ENCODE measurements at places on chromosomes 1 and 21. TPM values are rescaled to one million over a fixed set of nuclear protein-coding genes. Genes with fewer than 3 reads are reported as not detected.

Gene MEX3A
- 0.22 TPM for total RNA-seq

Gene TFF2
- total RNA-seq = not detected

Gene CLCNKB
- not detected for total RNA-seq

Gene CYP2J2
- total RNA-seq = 2.3 TPM

Gene TDRD5
- total RNA-seq = not detected

Gene GFI1
- 44.2 TPM for total RNA-seq

Gene GBP7
- 0.12 TPM for total RNA-seq

Gene RHD
- not detected for total RNA-seq

Gene HSD3B2
- total RNA-seq = not detected

GRCh38 chr1:188365874-188366273, 1537.1 kb downstream of the PLA2G4A start:
- H3K4me1 ChIP-seq = no peaks in the 10 kb centered on the region
- H3K36me3 ChIP-seq = no peaks in the 10 kb centered on the region
- H3K27ac ChIP-seq = no peak overlapping the region
- H3K4me3 ChIP-seq = no peak overlapping the region
- H3K27me3 ChIP-seq = no peaks in the 10 kb centered on the region

DNA sequence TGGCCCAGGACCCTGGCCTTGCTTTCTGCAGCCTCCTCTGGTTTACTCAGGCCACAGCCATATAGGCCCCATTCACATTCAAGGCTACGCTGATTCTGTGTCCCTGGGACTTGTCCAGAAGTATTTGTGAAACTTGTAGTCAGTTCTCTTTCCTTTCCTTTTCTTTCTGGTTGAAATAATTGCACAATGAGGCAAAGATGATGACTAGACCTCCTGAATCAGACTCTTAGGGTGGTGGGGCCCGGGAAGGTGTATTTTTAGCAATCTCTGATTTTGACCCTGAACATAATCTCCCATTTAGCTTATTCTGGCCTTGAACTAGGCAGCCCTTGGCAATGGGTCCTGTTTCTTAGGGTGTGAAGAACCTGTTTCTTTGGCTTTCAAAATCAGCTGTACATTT, 39.9 kb downstream of the STUM start:
- H3K27ac ChIP-seq = no peak overlapping the region
- DNase-seq = no peak
- no peaks in the 10 kb centered on the region for H3K4me1 ChIP-seq
- no peaks in the 10 kb centered on the region for H3K36me3 ChIP-seq
- H3K27me3 ChIP-seq = no peaks in the 10 kb centered on the region

- peaks cover 22% of the 10 kb centered on the region for H3K4me1 ChIP-seq
- no peak overlapping the region for H3K4me3 ChIP-seq
- H3K27me3 ChIP-seq = no peaks in the 10 kb centered on the region
- H3K36me3 ChIP-seq = peaks cover 10% of the 10 kb centered on the region
These were observed 33.9 kb downstream of the TUT4 start for GRCh38 chr1:52518962-52519361.

DNA sequence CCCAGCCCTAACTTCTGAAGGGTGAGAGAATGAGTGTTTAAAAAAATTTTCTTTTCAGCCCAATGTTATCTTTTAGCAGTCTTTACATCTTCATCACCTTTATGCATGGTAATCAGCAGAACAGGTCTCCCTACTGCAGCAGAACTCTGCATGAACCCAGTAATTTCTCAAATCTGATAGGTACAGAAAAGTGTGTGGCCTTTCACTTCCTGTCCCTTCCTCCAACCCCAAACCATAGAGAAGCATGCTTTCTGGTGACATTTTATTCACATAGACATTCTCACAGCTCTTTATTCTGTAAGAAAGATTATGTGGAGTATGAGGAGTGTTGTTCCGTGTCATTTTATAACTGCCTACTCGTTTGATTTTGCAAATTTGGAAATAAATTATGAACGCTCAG, 68.6 kb downstream of the RPAP2 start:
- H3K4me3 ChIP-seq = no peak overlapping the region
- no peak for DNase-seq
- H3K27ac ChIP-seq = no peak overlapping the region
- peaks cover 26% of the 10 kb centered on the region for H3K36me3 ChIP-seq

GRCh38 chr1:17218939-17219338, 14.0 kb downstream of the PADI1 start:
- no peaks in the 10 kb centered on the region for H3K36me3 ChIP-seq
- no peak for DNase-seq
- H3K27me3 ChIP-seq = peaks cover 3% of the 10 kb centered on the region
- H3K4me3 ChIP-seq = no peak overlapping the region

DNA sequence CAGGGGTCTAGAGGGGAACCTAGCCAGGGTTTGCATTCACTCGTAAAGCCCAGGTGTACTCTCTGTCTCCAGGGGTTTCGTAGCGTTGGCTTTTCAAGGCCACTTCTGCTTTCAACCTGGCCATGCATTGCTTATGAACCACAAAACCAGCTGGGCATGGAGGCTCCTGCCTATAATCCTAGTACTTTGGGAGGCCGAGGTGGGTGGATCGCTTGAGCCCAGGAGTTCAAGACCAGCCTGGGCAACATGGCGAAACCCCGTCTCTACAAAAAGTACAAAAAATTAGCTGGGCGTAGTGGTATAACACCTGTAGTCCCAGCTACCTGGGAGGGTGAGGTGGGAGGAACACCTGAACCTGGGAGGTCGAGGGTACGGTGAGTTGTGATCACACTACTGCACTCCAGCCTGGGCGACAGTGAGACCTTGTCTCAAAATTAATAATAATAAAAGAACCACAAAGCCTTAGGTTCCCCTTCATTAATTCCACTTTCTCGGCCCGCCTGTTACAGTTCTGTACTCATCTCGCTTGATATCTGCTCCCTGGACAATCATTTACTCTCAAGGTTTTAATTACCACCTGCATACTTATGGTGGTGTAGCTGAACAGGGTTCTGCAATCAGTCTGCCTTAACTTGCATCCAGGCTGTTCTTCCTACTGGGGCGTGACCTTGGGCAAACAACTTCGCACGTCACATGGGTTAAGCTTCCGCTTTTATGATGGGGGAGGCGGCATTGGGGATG, 6.1 kb downstream of the SLC16A4 start:
- no peak overlapping the region for H3K27ac ChIP-seq
- H3K27me3 ChIP-seq = no peaks in the 10 kb centered on the region
- no peak for DNase-seq
- H3K4me1 ChIP-seq = peaks cover 19% of the 10 kb centered on the region
- no peak overlapping the region for H3K4me3 ChIP-seq
- peaks cover 2% of the 10 kb centered on the region for H3K36me3 ChIP-seq

- no peaks in the 10 kb centered on the region for H3K36me3 ChIP-seq
- H3K4me1 ChIP-seq = no peaks in the 10 kb centered on the region
- H3K27ac ChIP-seq = no peak overlapping the region
These were observed 165.3 kb downstream of the SLC35F3 start for GRCh38 chr1:234069760-234070159.

DNA sequence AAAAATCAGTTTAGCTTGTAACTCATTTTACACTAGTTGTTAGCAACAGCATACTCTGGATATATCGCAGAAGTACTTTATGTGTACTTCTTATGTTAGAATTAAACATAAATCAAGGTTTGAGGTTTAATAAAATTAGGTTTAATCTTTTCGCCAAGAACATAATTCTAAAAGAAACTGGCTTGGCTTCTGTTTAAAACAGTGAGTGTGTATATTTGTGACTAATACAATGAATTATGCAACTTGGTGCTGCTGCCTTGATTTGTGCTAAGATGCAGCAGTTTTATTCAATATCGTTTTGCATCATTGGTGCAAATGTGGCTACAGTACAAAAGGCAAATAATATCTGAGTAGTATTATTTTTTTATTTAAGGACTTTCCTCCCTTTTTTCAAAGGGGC, 44.8 kb downstream of the USP25 start:
- peaks cover 27% of the 10 kb centered on the region for H3K4me1 ChIP-seq
- no peak overlapping the region for H3K27ac ChIP-seq
- DNase-seq = no peak
- H3K36me3 ChIP-seq = peaks cover 20% of the 10 kb centered on the region
- no peak overlapping the region for H3K4me3 ChIP-seq
- H3K27me3 ChIP-seq = no peaks in the 10 kb centered on the region

DNA sequence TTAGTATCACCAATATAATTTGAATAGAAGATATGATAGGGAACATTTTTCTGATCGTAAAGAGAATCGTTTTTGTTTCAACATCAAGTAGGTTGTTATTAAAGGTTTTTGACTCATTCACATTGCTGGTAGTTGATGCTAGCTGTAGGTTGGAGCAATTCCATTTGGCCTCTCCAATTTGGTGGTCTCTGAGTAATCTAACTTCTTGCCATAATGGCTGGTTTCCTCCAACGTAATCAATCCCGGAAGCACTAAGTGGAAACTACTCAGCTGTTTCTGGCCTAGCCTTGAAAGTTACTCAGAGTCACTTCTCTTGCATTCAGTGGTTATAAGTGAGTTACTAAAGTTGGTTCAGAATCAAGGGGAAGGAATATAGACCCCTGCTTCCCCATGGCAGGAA, 26.0 kb downstream of the RCOR3 start:
- H3K27me3 ChIP-seq = no peaks in the 10 kb centered on the region
- H3K36me3 ChIP-seq = peaks cover 19% of the 10 kb centered on the region
- H3K4me3 ChIP-seq = no peak overlapping the region

DNA sequence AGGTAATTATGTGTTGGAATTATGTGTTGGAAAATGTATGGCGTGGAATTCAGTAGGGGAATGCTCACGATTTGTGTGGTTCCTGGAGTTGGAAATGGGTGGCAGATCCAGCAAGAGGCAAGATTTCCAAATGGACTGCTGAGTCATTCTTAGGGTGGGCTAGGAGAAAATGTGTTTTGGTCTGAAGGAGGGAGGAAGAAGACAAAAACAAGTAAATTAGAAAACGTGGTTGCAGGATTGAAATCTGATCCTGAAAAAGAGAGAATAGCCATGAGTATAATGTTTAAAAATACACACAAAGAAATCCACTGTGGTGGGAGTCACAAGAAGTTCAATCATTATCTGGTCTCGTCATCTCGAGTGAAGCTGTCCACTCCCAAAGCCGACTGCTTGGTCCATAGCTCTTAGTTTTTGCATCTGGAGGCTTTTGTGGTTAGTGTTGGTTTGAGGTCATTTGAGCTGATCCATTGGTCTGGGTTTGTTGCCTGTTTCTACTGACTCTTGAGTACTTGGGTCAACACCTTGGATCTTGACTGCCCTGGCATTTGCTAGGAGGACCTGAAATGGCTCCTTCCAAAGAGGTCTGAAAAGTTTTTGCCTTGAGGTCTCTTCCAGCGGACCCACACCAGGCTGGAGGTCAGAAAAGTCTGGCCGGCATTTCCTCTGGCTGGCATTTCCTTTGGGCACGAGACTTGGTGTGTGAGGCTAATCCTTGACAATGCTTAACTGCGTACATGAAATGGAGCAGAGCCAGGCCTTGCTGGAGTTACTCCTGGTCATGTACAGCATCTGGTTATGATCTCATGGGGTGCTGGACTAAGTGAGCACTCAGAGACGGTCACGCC, 9.2 kb downstream of the MX2 start:
- no peaks in the 10 kb centered on the region for H3K27me3 ChIP-seq
- H3K4me1 ChIP-seq = peaks cover 60% of the 10 kb centered on the region
- DNase-seq = no peak

GRCh38 chr1:10338047-10338446, 60.8 kb upstream of the PGD start:
- H3K4me3 ChIP-seq = no peak overlapping the region
- no peaks in the 10 kb centered on the region for H3K4me1 ChIP-seq
- peak; percentile 70 for DNase-seq
- H3K27ac ChIP-seq = no peak overlapping the region
- H3K36me3 ChIP-seq = peaks cover 4% of the 10 kb centered on the region

DNA sequence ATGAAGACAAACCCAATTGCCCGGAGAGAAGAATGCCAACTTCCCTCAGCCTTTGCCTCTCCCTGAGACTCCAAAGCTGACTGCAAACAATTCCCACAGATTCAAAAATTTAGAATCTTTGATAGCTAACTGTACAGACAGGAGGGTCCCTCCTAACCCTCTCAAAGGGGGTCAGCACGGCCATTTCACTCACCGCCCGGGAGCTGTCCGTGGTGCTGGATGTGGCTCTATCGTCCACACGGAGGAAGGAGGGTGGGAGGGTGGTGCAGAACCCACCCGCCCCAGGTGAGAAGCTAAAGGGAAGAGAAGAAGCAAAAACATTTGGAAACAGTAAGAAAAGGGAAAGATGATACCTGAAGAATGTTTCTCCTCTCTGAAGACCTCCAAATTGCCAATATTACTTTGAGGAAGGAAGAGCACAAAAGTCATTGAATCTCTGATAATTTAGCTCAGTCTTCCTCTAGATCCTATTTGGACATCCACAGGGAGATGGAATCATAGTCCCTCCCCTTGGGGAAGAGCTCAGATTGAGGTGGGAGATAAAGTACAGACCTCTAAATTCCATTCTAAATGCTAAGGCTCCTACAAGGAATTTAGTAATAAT, 45.6 kb downstream of the RHBG start:
- H3K4me3 ChIP-seq = no peak overlapping the region
- DNase-seq = peak; percentile 39
- peaks cover 50% of the 10 kb centered on the region for H3K27me3 ChIP-seq
- no peak overlapping the region for H3K27ac ChIP-seq
- H3K4me1 ChIP-seq = peaks cover under 1% of the 10 kb centered on the region
- H3K36me3 ChIP-seq = no peaks in the 10 kb centered on the region

- H3K4me1 ChIP-seq = peaks cover under 1% of the 10 kb centered on the region
- DNase-seq = no peak
- no peak overlapping the region for H3K4me3 ChIP-seq
- no peak overlapping the region for H3K27ac ChIP-seq
These were observed 82.0 kb downstream of the NPHP4 start for GRCh38 chr1:5910276-5910620.

DNA sequence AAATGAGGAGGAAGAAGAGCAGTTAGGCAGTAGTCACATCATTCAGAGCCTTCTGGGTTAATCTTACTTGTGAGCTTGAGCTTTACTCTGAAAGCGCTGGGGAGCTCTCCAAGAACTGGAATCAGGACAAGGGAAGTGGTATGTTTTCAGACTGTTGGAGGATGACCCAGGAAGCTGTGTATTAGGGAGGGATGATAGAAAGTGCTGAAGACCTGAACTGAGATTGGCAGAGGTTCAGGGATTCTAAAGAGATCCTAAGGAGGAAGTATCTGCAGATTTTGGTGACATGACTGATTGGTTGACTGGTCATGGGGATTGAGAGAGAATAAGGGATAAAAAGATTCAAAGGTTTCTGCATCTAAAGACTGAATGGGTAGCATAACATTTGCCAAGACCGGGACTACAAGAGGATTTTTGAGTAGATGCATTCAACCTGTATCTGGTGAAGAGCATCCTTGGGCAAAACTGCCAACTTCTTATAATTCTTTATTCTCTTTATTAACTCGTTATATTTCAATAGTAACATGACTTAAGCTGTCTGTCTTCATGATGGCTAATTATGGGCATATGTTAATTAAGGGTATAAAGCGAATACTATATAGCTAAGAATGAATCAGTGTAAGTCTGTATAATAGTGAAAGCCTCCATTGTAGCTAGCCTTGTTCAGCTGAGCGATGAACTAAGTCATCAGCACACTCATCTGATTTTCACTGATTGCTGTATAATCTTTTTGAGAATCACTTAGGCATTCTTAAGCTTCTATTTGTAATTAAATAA, 41.8 kb downstream of the XCL1 start:
- H3K27ac ChIP-seq = no peak overlapping the region
- H3K4me3 ChIP-seq = no peak overlapping the region
- no peaks in the 10 kb centered on the region for H3K36me3 ChIP-seq
- no peak for DNase-seq

GRCh38 chr1:149888999-149889289, 10.4 kb upstream of the BOLA1 start:
- no peak overlapping the region for H3K4me3 ChIP-seq
- H3K36me3 ChIP-seq = peaks cover 2% of the 10 kb centered on the region
- no peak for DNase-seq

GRCh38 chr1:220526294-220526693, 1.6 kb upstream of the MARK1 start:
- H3K36me3 ChIP-seq = no peaks in the 10 kb centered on the region
- H3K4me1 ChIP-seq = peaks cover 12% of the 10 kb centered on the region
- no peak for DNase-seq
- peaks cover 50% of the 10 kb centered on the region for H3K27me3 ChIP-seq

Measured in activated naive CD4-positive, alpha-beta T cell treated with anti-CD3 and anti-CD28 coated beads for 36 hours (primary cell).